ENCODE measurements at places on chromosomes 6 and 20. TPM values are rescaled to one million over a fixed set of nuclear protein-coding genes. Genes with fewer than 3 reads are reported as not detected.
A peak's percentile ranks its signal among the peaks of the same experiment; 100 is the strongest.

DNA sequence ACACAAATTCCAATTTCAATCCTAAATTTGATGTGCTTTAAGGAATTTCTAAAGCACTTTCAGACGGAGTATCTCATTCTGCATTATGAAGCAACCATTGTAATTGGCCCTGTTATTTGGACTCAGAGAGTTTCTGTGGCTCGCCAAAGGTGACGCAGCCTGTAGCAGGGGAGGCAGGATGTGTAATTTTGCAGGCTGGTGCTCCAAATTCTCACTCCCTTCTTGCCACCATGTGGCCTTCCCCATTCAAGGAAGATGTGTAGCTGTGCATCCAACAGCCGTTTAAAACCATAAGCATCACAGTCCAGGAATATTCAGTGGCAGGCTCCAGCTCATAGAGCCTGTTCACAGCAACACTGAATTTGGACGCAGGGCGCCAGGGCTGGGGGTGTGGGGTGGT lies 45.8 kb downstream of the AGPAT4 start:
- no peaks in the 10 kb centered on the region for H3K27me3 ChIP-seq
- no peak overlapping the region for H3K4me3 ChIP-seq
- H3K4me1 ChIP-seq = peaks cover 41% of the 10 kb centered on the region
- no peaks in the 10 kb centered on the region for H3K36me3 ChIP-seq
- H3K27ac ChIP-seq = no peak overlapping the region
- no peak for DNase-seq

GRCh38 chr6:157768863-157769551 lies 54.0 kb upstream of the SNX9 start:
- no peaks in the 10 kb centered on the region for H3K36me3 ChIP-seq
- H3K4me1 ChIP-seq = peaks cover 23% of the 10 kb centered on the region
- H3K27me3 ChIP-seq = peaks cover 9% of the 10 kb centered on the region
- DNase-seq = no peak
- H3K4me3 ChIP-seq = no peak overlapping the region
- H3K27ac ChIP-seq = no peak overlapping the region

GRCh38 chr20:12270863-12271262 lies 353.2 kb downstream of the BTBD3 start:
- H3K27ac ChIP-seq = no peak overlapping the region
- H3K4me1 ChIP-seq = no peaks in the 10 kb centered on the region
- H3K36me3 ChIP-seq = no peaks in the 10 kb centered on the region
- no peak overlapping the region for H3K4me3 ChIP-seq
- no peak for DNase-seq
- H3K27me3 ChIP-seq = no peaks in the 10 kb centered on the region

DNA sequence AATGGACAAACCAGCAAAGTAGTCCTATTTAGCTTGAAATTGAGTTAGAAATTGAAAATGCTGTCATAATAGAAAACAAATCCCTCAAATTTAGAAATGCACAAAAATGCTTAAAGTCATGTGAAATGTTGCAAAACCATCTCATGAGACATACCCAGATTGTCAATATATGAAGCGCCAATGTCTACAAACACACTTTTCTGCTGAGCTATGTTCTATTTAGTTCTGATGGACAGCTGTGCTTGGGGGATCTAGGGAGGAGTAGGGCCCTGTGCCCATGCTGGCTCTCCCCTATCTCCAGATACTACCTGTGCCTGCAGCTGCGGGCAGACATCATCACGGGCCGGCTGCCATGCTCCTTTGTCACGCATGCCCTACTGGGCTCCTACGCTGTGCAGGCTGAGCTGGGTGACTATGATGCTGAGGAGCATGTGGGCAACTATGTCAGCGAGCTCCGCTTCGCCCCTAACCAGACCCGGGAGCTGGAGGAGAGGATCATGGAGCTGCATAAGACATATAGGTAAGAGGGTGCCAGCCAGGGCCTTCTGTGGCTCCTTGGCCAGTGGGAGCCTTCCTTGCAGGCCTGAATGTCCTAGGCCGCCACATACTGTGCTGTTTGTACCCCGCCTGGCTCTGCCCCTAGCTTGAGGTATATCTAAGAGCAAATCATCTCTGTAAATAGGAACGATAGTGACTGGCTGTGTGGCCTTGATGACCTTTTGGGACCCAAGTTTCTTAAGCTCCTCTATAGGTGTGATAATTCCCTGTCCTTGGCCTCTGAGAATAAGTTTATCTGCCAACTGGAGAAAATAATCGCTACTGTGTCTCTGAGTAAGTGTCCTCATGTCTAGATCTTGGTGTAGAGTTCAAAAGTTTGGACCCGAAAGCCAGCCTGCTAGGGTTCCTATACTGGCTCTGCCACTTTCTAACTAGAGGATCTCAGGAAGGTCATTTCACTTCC lies 30.6 kb downstream of the EPB41L1 start:
- H3K27ac ChIP-seq = no peak overlapping the region
- no peak for DNase-seq
- H3K27me3 ChIP-seq = no peaks in the 10 kb centered on the region
- no peak overlapping the region for H3K4me3 ChIP-seq
- H3K36me3 ChIP-seq = peaks cover 73% of the 10 kb centered on the region
- no peaks in the 10 kb centered on the region for H3K4me1 ChIP-seq

Gene MROH8
- 3.9 TPM for total RNA-seq

GRCh38 chr6:107644513-107644912 lies 154.6 kb downstream of the SOBP start:
- no peaks in the 10 kb centered on the region for H3K36me3 ChIP-seq
- H3K27ac ChIP-seq = no peak overlapping the region
- no peaks in the 10 kb centered on the region for H3K27me3 ChIP-seq

GRCh38 chr6:129382916-129383315 lies 327.1 kb downstream of the ARHGAP18 start:
- no peak for DNase-seq
- H3K36me3 ChIP-seq = peaks cover 6% of the 10 kb centered on the region
- no peak overlapping the region for H3K27ac ChIP-seq
- H3K27me3 ChIP-seq = no peaks in the 10 kb centered on the region
- no peak overlapping the region for H3K4me3 ChIP-seq

Gene SCUBE3
- 0.56 TPM for total RNA-seq

Gene BMP5
- 13.3 TPM for total RNA-seq

Gene SLC18B1
- total RNA-seq = 8.1 TPM

Gene PROKR2
- total RNA-seq = not detected

GRCh38 chr20:23146857-23147637 lies 60.9 kb upstream of the CD93 start:
- H3K4me1 ChIP-seq = peaks cover 77% of the 10 kb centered on the region
- no peaks in the 10 kb centered on the region for H3K27me3 ChIP-seq
- H3K4me3 ChIP-seq = no peak overlapping the region
- H3K36me3 ChIP-seq = no peaks in the 10 kb centered on the region
- H3K27ac ChIP-seq = peak overlapping the region; percentile 82
- DNase-seq = no peak

DNA sequence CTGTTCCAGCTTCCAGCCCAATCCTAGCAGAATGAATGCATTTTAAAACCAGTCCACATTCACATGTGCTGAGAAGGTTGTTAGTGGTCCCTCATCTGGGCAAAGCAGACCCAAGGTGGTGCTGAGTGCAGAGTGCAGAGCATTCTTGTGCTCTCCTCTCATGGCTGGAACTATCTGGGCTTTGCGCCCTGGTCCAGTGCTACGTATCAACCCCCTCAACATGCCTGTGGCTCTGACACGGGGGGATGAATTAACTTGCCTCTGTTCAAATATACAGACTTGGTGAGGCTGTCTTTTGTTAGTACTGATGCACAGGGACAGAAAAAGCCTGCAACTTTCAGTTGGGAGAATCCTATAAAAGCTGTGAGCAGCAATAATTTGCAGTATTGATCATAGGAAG lies 42.5 kb downstream of the PANK2 start:
- no peak overlapping the region for H3K27ac ChIP-seq
- H3K36me3 ChIP-seq = peaks cover 5% of the 10 kb centered on the region
- H3K4me1 ChIP-seq = peaks cover 85% of the 10 kb centered on the region
- no peak for DNase-seq
- no peaks in the 10 kb centered on the region for H3K27me3 ChIP-seq
- no peak overlapping the region for H3K4me3 ChIP-seq

Gene ENPP4
- total RNA-seq = 33.2 TPM

DNA sequence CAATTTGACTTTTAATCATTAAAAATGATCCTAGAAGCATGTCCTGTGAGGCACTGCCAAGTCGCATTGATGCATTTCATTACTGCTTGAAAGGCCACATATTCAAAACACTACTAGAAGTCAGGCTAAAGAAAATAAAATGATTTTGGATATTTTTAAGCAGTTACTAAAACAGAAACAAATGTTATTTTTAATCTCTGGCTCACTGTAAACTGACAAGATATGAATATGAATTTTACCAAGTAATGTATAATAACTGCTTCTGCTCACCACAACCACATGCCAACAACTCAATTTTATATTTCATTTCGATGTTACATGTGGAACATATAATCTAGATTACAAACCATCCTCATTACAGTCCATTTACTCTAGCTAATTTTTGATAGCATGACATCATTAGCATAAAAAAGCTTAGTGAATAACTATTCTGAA lies 90.6 kb downstream of the ATXN1 start:
- no peaks in the 10 kb centered on the region for H3K27me3 ChIP-seq
- peak overlapping the region; percentile 7 for H3K27ac ChIP-seq
- no peak for DNase-seq
- no peaks in the 10 kb centered on the region for H3K36me3 ChIP-seq

GRCh38 chr6:159169557-159170332 lies 545 bp downstream of the FNDC1 start:
- peak; percentile 52 for DNase-seq
- no peak overlapping the region for H3K27ac ChIP-seq
- no peaks in the 10 kb centered on the region for H3K36me3 ChIP-seq
- peaks cover 52% of the 10 kb centered on the region for H3K27me3 ChIP-seq
- H3K4me1 ChIP-seq = peaks cover 20% of the 10 kb centered on the region

Gene BTBD9
- 49.7 TPM for total RNA-seq

GRCh38 chr6:126083875-126084274 lies 97.5 kb downstream of the TRMT11 start:
- no peaks in the 10 kb centered on the region for H3K36me3 ChIP-seq
- no peak overlapping the region for H3K27ac ChIP-seq
- DNase-seq = no peak
- no peaks in the 10 kb centered on the region for H3K27me3 ChIP-seq
- H3K4me3 ChIP-seq = no peak overlapping the region

- H3K27me3 ChIP-seq = no peaks in the 10 kb centered on the region
- no peak overlapping the region for H3K27ac ChIP-seq
- H3K4me3 ChIP-seq = no peak overlapping the region
- DNase-seq = no peak
Measured at GRCh38 chr20:13226367-13226766, 5.3 kb downstream of the ISM1 start.

Gene DEFB132
- not detected for total RNA-seq

Gene PTP4A1
- total RNA-seq = 57.6 TPM

Gene SGK1
- 195 TPM for total RNA-seq

DNA sequence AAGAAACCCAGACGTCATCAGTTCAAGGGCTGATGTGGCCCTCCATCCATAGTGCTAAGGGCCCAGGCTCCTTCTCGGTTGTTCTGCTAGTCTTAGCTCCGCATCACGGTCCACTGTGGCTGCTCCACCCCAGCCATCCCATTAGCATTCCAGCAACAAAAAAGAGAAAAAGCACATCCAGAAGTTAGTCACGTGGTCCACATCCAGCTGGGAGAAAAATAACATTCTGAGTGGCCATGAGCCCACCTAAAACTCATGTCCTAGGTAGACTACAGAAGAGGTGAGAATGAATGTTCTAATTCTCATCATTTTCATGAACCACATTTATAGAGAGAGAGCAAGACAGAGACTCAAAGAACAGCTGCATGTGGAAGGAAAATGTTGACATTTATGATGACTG lies 49.4 kb upstream of the TAB2 start:
- H3K27ac ChIP-seq = no peak overlapping the region
- H3K4me3 ChIP-seq = no peak overlapping the region
- no peak for DNase-seq
- peaks cover 12% of the 10 kb centered on the region for H3K4me1 ChIP-seq
- no peaks in the 10 kb centered on the region for H3K27me3 ChIP-seq

GRCh38 chr6:155528982-155529453 lies 73.4 kb upstream of the NOX3 start:
- H3K4me3 ChIP-seq = no peak overlapping the region
- no peaks in the 10 kb centered on the region for H3K36me3 ChIP-seq
- peak overlapping the region; percentile 38 for H3K27ac ChIP-seq
- DNase-seq = no peak

- H3K27me3 ChIP-seq = no peaks in the 10 kb centered on the region
- no peak for DNase-seq
- H3K27ac ChIP-seq = no peak overlapping the region
- H3K4me3 ChIP-seq = no peak overlapping the region
- peaks cover 25% of the 10 kb centered on the region for H3K36me3 ChIP-seq
- peaks cover 54% of the 10 kb centered on the region for H3K4me1 ChIP-seq
Measured at GRCh38 chr6:44260451-44261297, 3.3 kb upstream of the SLC35B2 start.
